CD4-positive, alpha-beta T cell treated with Interleukin-1 beta for 1 hour (primary cell): ENCODE measurements at places on chromosomes 6 and 20.

- no peak for DNase-seq
Measured at GRCh38 chr6:170086639-170087420, 204.0 kb downstream of the DLL1 start.

DNA sequence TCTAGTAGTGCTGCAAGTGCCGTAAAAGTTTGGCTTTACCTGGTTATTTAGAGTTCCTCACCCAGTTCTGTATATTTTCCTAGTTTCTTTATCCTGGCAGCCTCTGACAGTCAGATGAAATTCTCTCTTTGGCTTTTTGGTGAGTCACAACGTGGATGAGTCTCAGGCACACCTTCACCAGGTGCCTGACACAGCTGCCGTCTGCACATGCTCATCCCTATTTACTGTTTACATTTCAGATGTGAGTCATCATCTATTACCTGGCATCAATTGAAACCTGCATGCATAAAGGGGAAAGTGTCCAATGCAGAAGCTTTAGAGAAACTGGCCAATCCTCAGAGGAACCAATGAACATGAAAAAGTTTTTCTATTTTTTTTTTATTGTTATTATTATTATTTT, 33.3 kb upstream of the ADGRF4 start:
- no peak for DNase-seq

- no peak for DNase-seq
Measured at GRCh38 chr6:79600812-79601609, 30.1 kb upstream of the SH3BGRL2 start.

GRCh38 chr20:62050166-62051120, 15.2 kb downstream of the TAF4 start:
- no peak for DNase-seq

DNA sequence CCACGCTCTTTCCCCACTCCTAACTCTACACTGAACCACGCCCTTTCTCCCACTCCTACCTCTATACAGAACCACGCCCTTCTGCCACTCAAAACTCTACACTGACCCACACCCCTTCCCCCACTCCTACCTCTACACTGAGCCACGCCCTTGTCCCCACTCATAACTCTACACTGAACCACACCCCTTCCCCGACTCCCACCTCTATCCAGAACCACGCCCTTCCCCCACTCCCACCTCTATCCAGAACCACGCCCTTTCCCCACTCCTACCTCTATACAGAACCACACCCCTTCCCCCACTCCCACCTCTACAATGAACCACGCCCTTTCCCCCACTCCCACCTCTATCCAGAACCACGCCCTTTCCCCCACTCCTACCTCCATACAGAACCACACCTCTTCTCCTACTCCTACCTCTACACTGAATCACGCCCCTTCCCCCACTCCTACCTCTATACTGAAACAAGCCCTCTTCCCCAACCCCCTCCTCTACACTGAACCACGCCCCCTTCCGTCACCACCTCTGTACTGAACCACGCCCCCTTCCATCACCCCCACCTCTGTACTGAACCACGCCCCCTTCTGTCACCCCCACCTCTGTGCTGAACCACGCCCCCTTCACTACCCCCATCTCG, 10.1 kb downstream of the PXMP4 start:
- no peak for DNase-seq

- no peak for DNase-seq
Measured at GRCh38 chr6:79515436-79515835, 21.8 kb downstream of the LCA5 start.

- peak; percentile 49 for DNase-seq
Measured at GRCh38 chr6:99613409-99613704, 6.7 kb downstream of the PRDM13 start.

GRCh38 chr6:46338131-46338530, 153.1 kb downstream of the RCAN2 start:
- no peak for DNase-seq

- no peak for DNase-seq
Measured at GRCh38 chr6:167341038-167341583, 16.2 kb downstream of the TTLL2 start.

- no peak for DNase-seq
Measured at GRCh38 chr6:139392794-139393193, 18.3 kb upstream of the CITED2 start.

- DNase-seq: no peak
Measured at GRCh38 chr20:11473983-11474382, 443.7 kb upstream of the BTBD3 start.
